PC-3 (cell line): ENCODE measurements at places on chromosomes 6 and 20. TPM values are rescaled to one million over a fixed set of nuclear protein-coding genes. Genes with fewer than 3 reads are reported as not detected.
A peak's percentile ranks its signal among the peaks of the same experiment; 100 is the strongest.

SDHAF4 gene
- 1.5 and 6.2 TPM in 2 replicates for total RNA-seq

OTOR gene
- not detected in 2 replicates for total RNA-seq

DNA sequence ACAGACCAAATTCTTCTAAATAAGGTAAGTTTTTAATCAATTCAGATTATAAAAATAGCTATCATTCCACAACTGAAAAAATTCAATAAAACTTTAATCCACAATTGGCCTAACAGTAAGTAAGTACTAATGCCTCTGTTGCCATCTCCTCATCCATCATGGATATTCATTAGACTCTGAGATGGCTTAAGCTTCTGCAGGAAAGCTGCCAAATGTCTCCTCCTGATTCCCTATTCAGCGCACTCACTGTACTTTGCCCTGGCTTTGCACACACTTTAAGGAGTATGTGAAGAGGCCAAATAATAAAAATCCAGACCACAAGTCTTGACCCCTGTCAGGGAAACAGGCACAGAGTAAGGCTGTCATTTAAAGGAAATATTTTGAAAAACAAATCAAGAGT is 23.6 kb downstream of the PGM3 start:
- no peak for DNase-seq

GRCh38 chr20:41049451-41049850 is 20.8 kb downstream of the TOP1 start:
- no peak for DNase-seq

ZNF831 gene
- not detected in 2 replicates for total RNA-seq

GRCh38 chr6:111612379-111612778 is 6.7 kb upstream of the TRAF3IP2 start:
- no peak for DNase-seq

CGA gene
- not detected in 2 replicates for total RNA-seq

- DNase-seq, result peak; percentile 90
Measured at GRCh38 chr6:2353412-2354137, 108.2 kb upstream of the GMDS start.

SEL1L2 gene
- total RNA-seq, result not detected in 2 replicates

HNF4A gene
- not detected in 2 replicates for total RNA-seq

- peak; percentile 21 for DNase-seq
Measured at GRCh38 chr6:83908813-83909212, 49.3 kb downstream of the CYB5R4 start.

TMEM74B gene
- 6.3 and 18.4 TPM in 2 replicates for total RNA-seq

MPIG6B gene
- not detected in 2 replicates for total RNA-seq

DNA sequence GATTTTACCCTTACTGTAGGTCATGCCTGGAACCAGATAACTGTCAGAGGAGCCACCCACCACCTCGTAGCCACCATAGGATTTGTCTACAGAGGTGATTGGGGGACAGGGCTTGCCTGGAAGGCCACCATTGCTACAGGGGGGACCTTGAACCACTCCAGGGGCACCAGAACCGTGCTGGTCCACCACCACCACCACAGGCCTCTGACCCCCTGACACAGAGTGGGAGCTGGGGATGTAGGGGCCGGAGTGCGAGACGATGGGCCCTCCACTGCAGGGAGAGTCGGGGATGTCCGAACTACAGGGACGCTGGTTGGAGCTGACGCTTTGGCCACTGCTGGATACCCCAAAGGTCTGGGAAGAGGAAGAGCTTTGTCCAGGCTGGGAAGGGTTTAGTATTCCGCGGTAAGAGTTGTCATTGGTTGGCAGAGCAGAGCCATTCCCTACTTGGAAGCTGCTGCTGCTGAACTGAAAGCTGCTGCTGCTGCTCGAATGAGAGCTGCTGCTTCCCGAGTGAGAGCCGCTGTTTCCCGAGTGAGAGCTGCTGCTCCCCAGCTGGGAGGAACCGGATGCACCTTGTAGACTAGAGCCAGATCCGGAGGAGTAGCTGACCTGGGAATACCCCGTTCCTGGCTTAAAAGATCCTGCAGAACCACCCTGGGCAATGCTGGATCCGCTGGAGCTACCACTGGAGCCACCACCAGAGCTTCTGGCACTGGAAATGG is 2.2 kb downstream of the PSORS1C1 start:
- DNase-seq, result no peak

- no peak for DNase-seq
Measured at GRCh38 chr20:50519036-50519762, 9.0 kb downstream of the PTPN1 start.

DNA sequence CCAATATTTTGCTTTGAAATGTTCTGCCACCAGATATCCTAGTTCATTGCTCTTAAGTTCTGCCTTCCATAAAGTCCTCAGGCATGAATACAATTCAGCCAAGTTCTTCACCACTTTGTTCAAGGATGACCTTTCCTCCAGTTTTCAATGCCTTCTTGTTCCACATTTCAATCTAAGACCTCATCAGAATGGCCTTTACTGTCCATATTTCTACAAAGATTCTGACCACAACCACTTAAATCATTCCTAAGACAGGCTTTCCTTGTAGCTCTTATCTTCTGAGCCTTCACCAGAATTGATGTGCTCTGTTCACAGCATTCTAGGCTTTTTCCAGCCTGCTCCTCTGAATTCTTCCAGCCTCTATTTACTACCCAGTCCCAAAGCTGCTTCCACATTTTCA is 319.0 kb downstream of the HACE1 start:
- no peak for DNase-seq

DNA sequence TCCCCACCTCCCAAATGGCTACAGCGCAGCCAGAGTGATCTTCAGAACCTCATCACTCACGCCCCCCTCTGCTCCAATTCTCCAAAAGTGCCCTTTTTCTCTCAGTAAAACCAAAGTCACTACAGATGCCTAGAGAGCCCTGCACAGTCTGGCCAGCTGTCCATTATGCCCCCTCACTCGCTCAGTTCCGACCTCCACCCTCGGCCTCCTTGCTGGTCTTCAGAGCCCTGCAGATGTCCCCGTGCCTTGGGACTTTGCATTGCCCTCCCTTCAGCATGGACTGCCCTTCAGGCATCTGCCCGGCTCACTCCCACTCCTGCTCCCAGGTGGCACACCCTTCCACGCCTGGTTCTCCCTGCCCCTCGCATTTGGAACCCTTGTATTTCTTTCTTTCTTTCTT is 1.1 kb upstream of the RAET1E start:
- no peak for DNase-seq
